ENCODE measurements at places on chromosomes 2 and 18.

GRCh38 chr18:49886891-49887764 is 73.8 kb upstream of the ACAA2 start:
- no peak for DNase-seq

DNA sequence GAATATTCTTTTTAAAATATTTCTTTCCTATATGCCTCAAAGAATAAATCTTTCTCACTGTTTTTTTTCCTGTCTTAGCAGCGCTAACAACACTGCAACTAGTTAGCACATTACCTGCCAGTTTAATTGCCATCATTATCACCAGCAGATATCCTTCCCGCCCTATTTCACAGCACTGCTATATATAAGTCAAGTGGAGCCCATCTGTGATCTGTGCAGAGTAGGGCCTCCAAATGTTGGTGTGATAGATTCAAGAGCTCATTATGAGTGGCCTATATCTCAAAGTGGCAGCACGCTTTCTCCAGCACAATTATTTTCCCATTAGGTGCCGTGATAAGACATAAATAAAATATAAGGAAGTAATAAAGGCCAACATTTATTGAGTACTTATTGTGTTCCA is 19.8 kb upstream of the RGPD4 start:
- no peak for DNase-seq

DNA sequence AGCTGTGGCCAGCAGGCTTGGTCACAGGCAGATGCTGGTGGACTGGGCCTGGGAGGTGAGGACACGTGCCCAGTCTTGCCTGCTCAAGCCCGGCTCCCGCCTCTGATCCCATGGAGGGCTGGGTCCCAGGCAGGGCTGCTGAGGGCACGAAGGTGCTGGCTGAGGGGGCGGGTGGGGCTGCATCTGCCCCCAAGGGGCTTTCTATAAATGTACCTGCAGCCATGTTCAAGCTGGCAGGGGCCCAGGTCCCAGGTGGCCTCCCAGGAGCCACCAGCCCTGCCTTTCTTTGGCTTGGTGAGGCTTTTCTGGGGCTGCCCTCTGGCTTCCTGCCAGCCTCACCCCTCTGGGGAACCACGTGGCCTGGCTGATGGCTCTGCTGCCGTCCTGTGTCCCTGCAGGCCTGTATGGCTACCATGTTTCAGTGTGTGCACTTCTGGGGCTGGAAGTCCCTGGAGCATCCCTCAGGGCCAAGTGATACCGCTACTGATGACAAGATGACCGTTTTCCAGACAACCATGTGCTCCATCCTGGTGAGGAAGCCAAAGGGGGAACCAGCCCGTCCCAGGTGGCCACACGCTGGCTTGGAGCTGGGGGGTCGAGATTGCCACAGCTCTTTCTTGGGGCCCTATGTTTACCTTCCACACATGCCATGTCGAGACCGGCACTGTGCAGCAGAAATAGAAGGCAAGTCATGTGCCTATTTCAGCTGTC is 23.2 kb downstream of the HJURP start:
- DNase-seq, result no peak

DNA sequence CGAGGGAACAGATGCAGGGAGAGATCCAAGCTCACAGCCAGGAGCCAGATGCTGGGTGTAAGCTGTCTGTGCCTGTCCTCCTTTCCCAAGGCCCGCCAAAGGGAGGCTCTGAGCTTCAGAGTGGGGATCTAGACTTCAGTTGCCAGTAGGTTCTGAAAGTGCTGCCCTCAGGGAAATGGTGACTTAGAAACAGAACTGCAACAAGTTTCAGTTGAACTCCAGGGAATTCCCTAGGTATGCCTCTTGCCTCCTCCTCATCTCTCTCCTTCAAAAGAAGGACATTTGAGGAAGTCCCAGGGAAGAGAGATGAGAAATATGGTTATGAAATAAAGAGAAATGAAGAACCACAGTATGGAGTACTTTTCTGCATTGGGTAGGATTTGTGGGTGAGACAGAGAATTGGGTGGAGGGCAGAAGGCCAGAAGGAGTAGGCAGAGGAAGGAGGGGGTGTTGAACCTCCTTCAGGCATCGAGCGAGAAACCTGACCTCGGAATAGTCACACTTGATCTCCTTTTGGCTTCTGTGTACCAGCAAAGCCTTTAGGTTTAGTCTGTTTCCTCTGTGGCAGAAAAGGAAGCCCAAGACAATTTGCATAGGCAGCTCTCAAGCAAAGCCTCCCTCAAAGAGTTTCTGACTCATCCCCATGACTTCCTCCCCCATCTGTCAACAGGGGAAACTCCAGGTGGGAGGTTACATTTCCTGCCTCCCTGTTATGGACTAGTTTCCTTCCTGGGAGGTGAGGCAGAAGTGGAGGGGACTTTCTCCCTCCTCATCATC is 45.7 kb downstream of the QPCT start:
- DNase-seq, result peak; percentile 85

DNA sequence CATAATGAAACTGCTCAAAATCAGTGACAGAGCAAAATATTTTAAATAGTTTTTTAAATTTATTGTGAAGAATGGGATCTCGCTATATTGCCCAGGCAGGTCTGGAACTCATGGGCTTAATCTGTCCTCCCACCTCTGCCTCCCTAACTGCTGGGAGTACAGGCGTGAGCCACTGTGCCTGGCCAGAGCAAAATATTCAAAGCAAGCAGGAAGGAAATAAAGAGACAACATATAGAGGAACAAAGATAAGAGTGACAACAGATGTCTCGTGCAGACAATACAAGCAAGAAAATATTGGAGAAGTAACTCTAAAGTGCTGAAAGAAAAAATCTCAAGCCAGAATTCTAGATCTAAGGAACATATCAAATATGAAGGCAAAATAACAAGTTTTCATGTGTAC is 5.0 kb upstream of the SCLY start:
- DNase-seq, result no peak

GRCh38 chr18:41666231-41666630 is 288.8 kb upstream of the PIK3C3 start:
- no peak for DNase-seq

- no peak for DNase-seq
Measured at GRCh38 chr2:232278534-232278933, 100.0 kb upstream of the ALPP start.

DNA sequence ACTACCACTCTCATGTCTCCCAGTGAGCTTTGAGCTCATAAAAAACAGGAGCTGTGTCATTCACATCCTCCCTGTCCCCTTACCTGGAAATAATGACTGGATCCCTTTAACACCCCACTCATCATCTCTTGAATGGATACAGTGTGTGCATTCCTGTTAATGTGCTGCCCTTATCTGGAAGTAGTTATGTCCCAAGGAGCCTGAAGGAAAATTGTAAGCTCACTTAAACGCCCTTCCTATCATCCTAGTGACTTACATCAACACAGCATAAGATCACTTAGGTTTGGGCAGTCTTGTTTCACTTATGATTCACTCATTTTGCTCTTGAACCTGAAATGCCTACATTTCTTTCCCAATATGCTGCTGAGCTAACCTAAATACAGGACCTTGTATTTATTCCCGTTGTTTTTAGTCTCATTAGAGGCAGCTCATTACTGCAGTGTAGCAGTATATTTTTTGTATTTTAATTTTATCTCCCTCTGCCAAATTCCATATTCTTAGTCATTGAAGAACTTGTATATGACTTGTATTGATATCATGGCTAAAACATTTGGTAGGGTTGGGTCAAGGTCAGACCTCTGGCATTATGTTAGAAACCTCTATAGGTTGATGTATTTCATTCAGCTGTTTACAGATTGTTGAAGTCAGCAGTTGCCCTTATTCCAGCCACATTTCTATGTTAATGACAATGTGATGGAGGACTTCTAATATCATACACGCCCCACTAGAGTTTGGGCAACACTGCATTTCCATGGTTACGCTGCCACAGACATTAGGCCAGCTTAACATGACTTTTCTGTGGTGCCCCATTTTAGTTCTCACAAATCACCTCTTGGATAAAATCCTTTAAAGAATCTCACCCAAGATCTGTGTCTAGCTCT is 72.9 kb downstream of the PKP4 start:
- DNase-seq, result peak; percentile 17

GRCh38 chr2:145927131-145927950 is 1407.4 kb upstream of the ZEB2 start:
- no peak for DNase-seq

GRCh38 chr2:113284476-113284875 is 5.8 kb upstream of the PAX8 start:
- peak; percentile 61 for DNase-seq

- peak; percentile 48 for DNase-seq
Measured at GRCh38 chr2:126971481-126972278, 73.0 kb downstream of the TEX51 start.

DNA sequence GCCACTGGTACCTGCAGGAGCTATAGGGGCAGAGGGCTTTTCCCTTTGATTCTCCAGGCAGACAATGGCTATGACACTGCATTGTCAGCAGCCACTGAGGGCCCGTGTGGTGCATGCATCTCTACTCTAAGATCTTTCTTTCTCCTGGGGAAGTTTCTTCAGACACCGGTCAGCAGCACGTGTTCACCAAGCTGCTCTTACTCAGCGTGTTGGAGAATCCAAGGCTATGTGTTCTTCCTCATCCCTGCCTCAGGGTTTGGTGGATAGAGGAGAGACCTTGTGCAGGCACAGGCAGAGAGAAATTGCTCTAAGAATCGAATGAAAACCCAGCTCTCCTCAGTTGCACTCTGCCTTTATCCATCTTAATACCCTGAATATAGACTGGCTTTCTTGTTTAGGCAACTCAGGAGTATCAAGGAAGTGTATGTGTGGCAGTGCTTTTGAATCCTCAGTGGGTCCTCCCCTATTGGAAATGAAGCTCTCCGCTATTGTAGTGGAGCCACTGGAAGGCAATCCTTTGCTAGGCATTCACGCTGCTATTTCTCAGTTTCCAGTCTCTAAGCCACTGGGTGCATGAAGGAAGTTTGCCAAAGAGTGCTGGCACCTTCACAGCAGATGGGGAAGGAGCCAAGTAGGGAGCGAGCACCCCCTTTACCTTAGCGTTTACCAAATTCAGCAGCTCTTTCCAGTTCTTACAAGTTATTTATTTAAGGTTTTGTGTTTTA is 86.9 kb upstream of the EML6 start:
- DNase-seq, result no peak

DNA sequence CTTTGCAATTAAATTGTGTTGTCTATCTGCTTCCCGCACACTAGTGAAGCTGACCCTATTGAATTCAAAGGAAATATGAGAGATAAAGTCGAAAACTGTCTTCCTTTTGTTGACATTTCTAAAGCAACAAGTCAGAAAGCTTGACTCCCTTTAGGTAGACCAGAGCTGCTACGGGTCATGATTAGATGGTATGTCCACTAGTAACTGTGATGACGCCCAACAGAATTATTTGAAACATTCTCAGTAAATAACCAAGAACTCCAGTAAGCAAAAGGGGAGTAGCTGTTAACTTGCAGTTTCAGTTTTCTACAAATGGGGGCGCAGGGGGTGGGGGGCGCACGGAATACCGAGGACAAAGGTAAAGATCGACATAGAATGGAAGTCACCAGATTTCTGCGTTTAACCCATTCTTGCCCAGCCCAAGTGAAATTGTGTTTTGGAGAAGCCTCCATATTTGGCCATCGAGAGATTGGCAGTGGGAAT is 56.4 kb downstream of the CRIM1 start:
- DNase-seq, result no peak

DNA sequence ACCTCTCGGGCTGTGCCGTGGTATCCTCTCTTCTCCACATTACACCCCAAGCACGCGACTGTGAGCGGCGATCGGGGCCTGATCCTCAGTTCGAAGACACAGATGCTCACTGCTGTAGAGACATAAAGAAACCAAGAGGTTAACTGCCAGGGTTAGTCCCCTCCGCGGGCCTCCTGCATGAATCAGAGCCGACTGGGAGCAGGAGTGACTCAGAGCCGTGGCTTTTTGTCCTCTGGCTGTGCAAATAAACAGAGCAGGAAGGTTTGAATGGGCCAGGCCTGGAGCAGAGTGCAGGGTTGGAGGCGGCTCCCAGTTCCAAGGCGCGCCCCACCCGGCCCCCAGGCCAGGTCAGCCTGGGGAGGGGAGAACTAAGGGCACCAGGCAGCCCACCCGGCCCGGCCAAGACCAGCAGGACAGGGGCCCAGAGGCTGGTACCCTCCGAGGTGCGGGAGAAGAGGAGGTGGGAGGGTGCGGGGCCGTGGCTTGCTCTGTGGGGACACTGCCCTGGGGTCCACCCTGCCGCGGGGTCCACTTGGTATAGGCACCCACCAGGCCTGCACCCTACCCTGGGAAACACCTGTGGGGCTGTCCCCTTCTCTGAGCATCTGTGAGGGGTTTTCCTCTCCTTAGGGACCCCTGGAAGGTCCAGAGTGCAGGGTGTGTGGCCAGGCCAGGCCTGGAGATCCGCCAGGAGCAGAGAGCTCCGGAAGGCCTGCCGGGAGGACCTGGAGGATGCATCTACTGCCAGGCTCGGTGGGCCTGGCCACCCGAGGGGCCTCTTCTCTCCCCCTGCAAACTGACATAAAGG is 16.5 kb downstream of the TWIST2 start:
- peak; percentile 98 for DNase-seq

DNA sequence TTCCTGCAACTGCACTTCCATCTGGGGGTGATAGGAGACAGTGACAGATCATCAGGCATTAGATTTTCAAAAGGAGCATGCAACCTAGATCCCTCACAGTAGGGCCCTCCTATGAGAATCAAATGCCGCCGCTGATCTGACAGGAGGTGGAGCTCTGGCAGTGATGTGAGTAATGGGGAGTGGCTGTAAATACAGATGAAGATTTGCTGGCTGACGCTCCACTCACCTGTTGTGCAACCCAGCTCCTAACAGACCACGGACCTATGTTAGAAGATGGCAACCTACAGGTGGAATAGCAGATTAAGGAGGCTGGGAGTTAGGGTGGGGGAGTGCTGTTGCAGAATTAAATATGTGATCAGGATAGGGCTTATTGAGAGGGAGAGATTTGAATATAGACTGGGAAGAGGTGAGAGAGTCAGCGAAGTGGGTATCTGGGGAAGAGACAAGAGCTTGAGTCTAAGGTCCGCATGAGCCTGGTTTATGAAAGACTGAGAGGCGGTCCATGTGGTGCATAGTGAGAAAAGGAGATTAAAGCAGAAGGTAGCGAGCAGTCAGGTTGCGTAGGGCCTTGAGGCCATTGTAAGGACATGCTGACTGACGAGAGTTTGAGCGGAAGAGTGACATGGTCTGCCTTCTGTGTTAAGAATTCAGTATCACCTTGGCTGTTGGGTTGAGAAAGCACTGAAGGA is 31.3 kb upstream of the TOGARAM2 start:
- no peak for DNase-seq

DNA sequence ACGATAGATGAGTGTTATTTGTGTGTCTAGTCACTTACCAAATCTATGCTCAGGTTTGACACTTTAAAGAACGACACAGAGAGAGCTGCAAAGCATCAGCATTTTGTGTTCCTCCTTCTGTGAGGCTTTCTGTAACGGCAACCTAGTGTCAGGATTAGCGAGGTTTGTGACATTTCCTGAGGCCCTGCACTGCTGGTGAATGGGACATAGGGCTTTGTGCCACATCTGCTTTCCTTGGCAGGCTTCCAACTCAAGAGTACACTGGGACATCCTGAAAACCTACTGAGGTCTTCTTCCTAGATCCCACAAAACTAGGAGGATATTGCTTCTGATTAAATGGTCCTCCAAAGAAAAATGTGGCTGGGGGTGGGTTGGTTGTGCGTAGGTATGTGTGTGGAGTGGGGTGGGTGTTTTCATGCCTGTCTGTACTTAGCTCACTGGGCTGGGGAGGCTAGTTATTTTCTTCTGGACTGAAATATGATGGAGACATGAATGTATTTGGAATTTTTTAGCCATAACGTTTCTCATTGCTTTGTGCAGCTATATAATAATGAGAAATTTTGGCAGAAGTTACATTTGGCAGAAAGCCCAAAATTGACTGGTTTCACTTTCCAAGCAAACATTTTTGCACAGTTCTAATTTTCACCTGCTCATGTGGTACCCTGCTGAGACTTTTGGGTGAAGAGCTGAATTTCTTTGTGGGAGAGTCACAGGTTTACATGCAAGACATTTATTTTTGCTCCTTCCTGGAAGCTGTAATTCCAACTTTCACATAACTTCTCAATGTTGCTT is 308.4 kb downstream of the XIRP2 start:
- DNase-seq, result peak; percentile 83

All from astrocyte of the spinal cord (primary cell).